ENCODE measurements at places on chromosomes 12 and 14.

DNA sequence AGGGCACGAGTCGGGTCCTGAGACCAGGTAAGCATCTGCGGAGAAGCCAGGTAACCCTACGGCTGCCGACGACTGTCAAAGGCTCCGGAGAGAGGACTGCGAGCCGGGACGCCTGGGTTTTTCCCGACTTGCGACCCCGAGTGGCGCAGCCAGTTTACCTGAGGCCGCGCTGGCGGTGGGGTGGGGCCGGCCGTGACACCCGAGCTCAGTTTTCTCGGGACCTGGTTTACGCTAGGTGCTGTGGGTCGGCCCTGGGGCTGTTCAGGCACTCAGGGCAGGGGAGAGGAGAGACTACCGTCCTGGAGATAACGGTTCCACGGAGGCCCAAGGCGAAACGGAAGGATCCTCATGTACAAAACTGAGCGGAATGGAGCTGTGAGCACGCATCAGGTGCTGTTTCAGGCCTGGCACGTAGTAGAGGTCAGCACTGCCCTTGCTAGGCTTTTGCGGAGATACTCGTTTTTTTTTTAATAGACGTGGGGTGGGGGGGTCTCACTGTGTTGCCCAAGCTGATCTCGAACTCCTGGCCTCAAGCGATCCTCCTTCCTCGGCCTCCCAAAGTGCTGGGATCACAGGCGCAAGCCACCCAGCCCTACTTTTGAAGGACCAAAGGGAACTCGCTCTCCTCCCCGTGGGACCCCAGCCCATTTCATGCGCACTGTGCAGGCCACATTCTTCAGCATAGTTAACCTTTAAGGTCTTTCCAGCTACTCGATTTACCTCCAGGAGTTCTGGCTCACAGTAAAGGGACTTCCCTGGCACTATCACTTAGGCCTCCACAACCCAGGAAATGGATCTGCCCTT, 471 bp downstream of the MTRFR start:
- no peak for DNase-seq

DNA sequence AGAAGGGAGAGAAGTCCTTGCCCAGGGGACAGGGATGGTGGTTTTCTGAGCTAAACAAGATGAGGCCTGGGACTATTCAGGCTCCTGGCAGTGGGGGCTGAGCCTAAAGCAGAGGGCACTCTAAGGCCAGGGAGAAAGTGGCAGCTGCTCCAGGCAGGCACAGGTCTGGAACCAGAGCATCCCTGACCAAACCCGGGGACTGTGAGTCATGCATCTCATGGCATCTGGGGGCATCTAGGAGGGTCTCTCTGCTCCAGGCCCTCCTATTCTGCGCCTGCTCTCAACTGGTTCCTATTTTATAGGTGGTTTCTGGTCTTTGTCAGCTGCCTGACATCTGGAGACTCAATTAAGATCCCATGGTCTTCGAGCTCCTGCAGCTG, 11.6 kb downstream of the KRT7 start:
- DNase-seq, result no peak

DNA sequence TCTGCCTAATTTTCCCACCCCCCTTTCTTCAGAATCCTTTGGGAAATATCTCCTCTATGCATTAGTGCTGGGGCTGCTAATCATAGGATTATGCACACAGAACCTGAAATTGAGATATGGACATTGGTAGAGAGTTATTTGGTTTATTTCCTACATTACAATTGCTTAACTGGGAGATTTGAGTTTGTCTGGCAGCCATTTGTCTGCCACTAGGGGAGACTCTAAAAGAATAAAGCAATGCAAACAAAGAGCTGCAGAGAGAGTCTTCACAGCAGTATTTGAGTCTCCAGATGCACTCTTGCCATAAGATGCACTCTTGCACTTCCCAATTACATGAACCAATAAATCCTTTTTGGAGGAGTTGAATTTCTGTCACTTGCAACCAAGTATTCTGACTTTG, 12.0 kb upstream of the PCNX4 start:
- no peak for DNase-seq

GRCh38 chr14:92759300-92759678, 10.9 kb upstream of the LGMN start:
- DNase-seq, result no peak

GRCh38 chr12:10366875-10367274, 23.0 kb downstream of the KLRK1 start:
- DNase-seq, result no peak

DNA sequence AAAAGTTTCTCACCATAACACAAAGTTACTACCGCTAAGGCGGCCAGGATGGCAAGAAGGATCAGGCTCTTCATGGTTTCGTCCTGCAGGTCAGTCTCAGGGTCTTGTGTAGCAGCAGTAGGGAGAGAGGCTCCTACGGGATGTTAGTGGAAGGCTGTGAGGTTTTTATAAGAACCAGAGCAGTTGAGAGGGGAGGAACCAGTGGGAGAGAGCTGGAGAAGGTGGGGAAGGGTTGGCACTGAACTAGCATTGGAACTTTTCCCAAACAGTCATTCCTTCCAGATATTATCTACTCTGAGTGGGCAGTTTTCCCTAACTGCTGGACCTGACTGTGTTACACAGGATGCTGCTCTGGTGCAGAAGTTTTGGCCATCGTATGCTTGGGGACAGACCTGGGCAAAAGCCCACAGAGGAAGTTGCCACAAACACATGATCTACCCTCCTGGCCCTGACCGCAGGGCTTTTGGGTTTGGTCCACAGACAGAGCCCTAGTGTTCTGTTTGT, at the start of gene MGP:
Gene MGP, minus strand, starts transcription at position 137 of the 504 bp plus-strand sequence. Its CDS starts 63 bp downstream, at position 74.
- no peak for DNase-seq

DNA sequence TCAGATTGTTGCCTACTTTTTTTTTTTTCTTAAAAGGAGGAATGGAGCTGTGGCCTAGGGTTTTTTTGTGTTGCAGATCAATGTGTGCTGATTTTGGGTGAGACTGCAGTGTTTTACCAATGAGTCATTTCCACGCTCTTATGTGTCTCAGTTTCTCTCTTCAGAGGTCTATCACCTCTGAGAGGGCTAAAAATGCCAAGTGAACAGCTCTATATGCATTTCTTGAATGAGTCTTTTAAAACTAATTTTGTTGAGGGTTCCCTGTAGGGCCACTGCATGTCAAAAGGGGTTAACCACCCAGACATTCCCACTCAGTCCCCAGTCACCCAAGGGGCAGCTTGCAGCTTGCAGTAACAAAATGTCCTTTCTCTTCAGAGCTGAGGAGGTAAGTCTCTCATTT, 24.3 kb upstream of the GLIPR1L2 start:
- no peak for DNase-seq

GRCh38 chr12:57049890-57050289, at the start of gene MYO1A:
MYO1A (minus strand) TSS chr12:57050129; CDS start chr12:57048323, 1,806 bp downstream.
- DNase-seq, result no peak

GRCh38 chr14:102831163-102831804, 54.0 kb downstream of the TRAF3 start:
- DNase-seq, result no peak

GRCh38 chr14:103184046-103184445, 60.8 kb downstream of the TNFAIP2 start:
- no peak for DNase-seq

DNA sequence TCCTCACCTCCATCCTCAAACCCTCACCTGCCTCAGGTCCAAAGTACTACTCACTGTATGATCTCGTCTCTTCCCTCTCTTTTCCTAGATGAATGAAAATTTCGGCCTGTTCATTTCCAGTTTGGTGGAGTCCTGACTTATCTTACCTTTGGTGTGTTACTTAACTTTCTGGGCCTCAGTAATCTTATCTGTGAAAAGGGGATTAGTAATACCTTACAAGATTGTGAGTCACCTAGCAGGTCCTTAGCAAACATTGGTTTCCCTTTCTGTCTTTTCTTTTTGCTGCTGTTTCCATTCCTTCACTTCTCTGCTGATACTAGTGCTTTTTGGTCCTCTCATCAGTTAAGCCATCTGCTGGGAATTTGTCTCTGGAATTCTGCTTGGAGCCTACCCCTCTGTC, 52.8 kb downstream of the AKAP6 start:
- no peak for DNase-seq

DNA sequence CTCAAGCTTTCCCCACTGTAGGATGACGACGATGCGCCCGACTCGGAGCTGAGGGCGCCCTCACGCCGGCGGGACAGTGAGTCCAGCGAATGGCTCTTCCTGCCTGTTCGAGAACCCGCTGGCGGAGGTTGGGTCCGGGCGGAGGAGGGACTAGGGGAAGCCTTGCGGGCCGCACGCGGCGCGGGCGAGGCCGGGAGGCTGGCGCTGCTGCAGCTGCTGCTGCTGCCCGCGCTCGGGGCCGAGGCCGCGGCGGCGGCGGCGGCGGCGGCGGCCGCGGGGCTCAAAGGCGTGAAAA, 1.9 kb downstream of the CCDC177 start:
- DNase-seq, result no peak

DNA sequence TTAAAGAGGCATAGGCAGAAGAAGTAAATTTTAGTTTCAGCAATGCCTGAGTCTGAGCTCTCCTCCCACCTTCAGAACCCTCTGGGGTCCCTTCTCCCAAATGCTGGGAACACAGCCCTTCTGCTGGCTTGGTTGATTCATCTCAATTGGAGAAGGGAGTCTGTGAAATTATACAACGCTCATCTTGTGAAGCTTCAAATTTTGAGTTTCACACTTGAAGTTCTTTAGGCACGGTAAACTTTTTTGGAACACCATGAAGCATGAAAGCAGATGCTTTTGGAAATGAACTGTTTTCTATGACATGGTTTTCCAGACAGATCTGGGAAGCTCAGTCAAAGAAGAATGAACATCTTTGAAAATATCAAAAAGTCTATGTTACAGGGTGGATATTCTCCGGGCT, 69.9 kb downstream of the TBK1 start:
- DNase-seq, result no peak

GRCh38 chr12:47811072-47811396, 8.7 kb downstream of the HDAC7 start:
- DNase-seq, result no peak
